ENCODE measurements at places on chromosomes 16 and 17.

DNA sequence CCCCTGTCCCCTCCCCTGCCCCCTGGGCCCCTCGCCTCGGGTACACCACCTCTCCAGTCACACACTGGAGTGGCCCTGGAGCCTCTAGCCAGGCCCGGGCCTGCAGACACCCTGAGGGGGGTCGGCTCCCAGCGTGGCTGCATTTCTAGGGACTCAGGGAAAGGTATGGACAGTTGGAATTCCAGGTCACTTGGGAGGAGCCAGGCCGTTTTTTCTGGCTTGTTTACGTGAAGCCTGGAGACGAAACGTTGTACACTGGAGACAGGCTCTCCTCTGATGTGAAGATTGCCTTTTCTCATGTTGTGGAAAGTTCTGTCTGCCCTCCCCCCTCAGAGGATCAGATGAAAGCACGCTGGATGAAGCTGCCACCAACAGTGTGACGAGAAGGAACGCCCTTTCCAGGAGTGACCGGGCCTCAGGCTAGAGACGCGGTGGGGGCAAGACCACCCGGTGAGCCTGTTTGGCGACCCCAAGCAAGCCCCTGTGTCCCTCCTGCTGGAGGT lies 4.0 kb upstream of the PPP1R27 start:
- DNase-seq = no peak

- no peak for DNase-seq
Measured at GRCh38 chr17:31425282-31426040, 34.0 kb downstream of the RAB11FIP4 start.

- peak; percentile 50 for DNase-seq
Measured at GRCh38 chr16:88479793-88480760, 27.0 kb downstream of the ZFPM1 start.

GRCh38 chr16:15950161-15950854 lies 892 bp downstream of the ABCC1 start:
- DNase-seq = peak; percentile 45

GRCh38 chr16:86270696-86271095 lies 239.6 kb upstream of the FOXF1 start:
- no peak for DNase-seq

DNA sequence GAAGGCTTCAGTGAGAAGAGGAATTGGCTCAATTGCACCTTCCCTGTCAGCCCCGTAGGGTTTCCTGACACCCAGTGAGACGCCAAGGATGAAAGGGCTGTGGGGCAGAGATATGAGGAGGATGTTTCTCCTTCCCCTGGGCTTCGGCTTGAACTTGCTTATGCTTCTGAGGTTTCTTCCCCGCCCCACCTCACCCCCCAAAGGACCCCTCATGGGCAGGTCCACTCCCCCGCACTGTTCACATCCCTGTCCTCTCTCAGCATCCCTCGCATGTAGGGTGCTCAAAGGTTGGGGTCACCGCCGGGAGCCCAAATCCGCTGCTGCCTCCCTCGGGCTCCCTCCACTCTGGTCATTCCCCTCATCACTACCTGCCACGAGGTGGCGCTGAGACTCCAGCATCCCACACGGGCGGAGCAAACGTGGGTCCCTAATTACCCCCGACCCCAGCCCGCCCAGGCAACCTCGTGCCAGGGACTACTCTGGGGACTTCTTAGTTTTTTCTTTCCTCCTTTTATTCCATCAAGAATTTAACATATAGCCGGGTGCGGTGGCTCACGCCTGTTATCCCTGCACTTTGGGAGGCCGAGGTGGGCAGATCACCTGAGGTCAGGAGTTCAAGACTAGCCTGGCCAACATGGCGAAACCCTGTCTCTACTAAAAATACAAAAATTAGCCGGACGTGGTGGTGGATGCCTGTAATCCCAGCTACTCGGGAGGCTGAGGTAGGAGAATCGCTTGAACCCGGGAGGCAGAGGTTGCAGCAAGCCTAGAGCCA lies 3.3 kb upstream of the TRARG1 start:
- DNase-seq = peak; percentile 76

DNA sequence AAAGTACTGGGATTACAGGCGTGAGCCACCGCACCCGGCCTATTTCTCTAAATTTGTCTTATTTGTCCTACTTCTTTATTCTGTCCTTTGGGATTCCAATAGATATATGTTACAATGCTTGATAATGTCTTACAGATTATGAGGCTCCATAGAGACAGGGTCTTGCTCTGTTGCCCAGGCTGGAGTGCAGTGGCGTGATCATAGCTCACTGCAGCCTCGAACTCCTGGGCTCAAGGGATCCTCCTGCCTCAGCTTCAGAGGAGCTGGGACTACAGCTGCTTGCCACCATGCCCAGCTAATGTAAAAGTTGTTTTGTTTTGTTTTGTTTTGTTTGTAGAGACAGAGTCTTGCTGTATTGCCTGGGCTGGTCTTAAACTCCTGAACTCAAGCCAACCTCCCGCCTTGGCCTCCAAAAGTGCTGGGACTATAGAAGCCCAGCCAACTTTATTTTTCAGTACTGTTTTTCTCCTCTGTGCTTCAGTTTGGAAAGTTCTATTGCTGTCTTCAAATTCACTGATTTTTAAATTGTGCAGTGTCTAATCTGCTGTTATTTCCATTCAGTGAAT lies 10.3 kb downstream of the ANKRD13B start:
- DNase-seq = no peak

DNA sequence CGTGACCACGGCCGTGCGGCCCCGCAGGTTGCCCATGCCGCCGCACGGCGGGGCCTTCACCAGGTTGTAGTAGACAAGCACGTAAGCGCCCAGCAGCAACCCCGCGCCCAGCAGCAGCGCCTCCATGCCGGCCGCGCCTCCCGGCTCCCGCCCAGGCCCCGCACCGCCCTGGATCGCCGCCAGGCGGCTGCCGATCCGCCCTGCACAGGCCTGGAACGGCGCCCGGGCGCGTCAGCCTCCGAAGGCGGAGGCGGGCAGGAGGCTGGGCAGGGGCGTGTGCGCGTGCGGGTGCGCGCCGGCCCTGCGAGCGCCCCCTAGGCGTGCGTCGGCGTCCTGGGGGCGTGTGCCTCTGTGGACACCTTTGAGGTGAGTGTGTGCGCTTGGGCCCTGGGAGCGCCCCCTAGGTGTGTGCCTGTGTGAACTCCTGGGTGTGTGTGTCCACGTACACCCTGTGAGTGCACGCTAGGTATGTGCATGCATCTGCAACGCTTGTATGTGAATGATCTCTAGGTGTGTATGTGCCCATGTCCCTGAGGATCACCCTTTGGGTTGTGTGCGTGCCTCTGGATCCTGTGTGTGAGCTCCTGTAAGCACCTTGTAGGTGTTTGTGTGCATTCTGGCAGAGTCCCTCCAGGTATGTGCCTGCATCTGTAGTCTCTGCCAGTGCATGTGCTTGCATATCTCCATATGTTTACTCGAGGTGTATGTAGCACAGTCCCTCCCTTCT lies at the start of gene DHRS13:
Gene DHRS13 (minus strand): TSS at position 261 of the 727 bp plus-strand sequence. CDS start 135 bp downstream, at position 126.
- peak; percentile 94 for DNase-seq

GRCh38 chr17:63317166-63317840 lies 128.8 kb downstream of the CYB561 start:
- DNase-seq = no peak

DNA sequence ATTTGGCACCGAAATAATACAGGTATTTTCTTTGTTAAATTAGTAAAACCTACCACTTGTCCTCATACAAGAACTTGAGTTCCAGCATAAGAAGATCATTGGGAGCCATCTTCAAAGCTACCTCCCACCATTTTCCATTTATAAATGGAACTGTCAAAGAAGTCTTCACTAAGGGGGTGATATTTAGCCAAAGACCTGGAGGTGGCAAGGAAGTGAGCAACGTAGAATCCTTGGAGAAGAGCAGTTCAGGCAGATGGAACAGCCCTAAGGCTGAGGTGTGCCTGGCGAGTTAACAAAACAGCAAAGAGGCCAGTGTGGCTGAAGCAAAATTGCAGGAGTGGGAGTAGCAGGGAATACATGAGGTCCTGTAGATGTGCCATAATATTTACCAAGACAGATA lies 1.8 kb downstream of the KCNJ16 start:
- no peak for DNase-seq

GRCh38 chr17:48231995-48232959 lies 124.7 kb downstream of the SNX11 start:
- no peak for DNase-seq

DNA sequence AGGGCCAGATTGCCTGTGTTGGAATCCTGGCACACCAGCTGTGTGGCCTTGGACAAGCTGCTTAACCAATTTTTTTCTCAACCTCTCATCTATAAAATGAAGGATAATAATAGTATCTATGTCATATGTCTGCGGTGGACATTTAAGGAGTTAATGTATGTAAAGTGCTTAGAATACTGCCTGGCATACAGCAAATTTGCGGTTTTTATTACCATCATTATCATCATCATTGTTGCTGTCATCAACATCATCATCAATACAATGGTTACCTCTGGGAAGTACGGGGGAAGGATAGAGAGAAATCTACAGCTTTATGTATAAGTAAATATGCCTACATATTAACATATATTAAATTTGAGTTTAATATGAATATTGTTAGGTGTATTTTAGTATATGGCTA lies 37.1 kb upstream of the COX10 start:
- DNase-seq = no peak

- DNase-seq = peak; percentile 28
Measured at GRCh38 chr17:58172369-58173071, 5.7 kb downstream of the OR4D2 start.

GRCh38 chr16:83356266-83356665 lies 451.5 kb upstream of the HSBP1 start:
- DNase-seq = no peak

GRCh38 chr16:50532576-50532975 lies 15.6 kb upstream of the NKD1 start:
- no peak for DNase-seq

DNA sequence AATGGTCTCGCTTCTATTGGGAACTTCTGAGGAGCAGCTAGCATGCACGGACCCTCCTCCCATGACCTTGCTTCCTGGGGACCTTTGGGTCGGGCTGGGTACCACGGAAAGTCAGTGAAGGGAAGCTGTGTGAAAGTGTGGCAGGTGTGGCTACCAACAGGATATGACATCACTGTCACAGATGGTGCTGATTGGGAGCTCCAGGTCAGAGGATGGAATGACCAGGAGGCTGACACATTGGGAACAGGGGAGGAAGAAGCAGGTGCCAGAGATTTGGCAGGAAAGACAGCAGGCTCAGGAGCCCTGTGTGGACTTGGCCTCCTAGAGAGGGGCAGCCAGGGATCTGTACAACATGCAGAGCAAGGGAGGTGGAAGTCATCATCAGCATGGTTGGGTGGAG lies 34.0 kb downstream of the CPNE2 start:
- DNase-seq = no peak

DNA sequence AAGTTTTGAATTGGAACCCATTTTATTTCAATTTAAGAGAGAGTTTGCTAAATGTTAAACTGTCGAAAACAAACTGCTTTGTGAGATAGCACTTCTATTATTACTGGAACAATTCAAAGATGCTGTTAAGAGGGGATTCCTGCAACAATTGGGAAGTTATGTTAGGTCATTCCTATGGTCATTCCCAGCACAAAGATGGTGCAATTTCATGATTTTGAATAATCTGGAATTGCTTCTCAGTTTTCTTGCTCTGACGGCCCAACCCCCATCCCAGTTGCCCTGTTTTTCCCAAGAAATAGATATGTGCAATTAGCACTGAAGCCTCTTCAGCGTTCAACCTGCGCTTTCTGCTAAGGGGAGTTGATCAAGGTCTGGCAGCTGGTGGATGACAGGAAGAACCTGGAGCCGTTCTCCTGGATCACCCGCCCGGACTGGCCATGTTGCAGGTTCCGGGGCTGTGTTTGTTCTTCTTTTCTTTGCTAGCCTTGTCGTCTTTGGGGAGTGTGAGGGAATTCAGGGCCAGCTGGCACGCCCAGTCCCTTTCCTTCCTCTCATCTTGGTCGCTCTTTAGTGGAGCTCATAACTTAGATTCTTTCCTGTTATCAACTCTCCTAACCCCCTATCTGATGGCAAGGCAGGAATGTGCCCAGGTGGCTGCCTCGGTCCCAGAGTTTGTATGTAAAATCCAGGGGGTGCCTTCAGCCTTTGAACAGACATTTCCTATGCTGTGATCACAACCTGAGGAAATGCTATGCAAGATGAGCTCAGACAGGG lies 29.0 kb upstream of the IRF8 start:
- no peak for DNase-seq

DNA sequence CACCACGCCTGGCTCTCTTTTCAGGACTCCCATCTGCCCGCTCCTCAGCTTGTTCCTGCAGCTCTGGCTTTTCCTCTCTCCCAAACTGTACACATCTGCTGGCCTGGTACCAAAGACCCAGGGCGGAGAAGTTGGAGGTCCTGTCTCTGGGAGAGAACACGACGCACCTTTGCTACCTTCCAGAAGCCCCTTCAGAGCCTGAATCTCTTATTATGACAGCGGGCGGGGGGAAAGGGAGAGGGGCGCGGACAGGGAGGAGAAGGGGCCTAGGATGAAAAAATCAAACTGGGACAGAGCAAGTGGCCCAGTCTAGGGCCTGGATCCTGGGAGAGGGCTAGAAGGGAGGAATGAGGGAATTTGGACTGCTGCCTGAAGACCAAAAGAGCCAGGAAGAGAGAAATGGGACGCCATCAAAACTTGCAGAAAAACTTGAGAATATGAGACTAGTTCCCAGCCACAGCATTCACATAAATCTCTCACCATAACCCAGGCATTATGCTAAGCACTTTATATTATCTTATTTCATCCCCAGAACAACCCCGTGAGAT lies 2.5 kb upstream of the PER1 start:
- DNase-seq = no peak

GRCh38 chr17:68346448-68346847 lies 55.2 kb downstream of the ARSG start:
- peak; percentile 56 for DNase-seq

- DNase-seq = no peak
Measured at GRCh38 chr16:28027055-28027454, 36.5 kb downstream of the GSG1L start.

DNA sequence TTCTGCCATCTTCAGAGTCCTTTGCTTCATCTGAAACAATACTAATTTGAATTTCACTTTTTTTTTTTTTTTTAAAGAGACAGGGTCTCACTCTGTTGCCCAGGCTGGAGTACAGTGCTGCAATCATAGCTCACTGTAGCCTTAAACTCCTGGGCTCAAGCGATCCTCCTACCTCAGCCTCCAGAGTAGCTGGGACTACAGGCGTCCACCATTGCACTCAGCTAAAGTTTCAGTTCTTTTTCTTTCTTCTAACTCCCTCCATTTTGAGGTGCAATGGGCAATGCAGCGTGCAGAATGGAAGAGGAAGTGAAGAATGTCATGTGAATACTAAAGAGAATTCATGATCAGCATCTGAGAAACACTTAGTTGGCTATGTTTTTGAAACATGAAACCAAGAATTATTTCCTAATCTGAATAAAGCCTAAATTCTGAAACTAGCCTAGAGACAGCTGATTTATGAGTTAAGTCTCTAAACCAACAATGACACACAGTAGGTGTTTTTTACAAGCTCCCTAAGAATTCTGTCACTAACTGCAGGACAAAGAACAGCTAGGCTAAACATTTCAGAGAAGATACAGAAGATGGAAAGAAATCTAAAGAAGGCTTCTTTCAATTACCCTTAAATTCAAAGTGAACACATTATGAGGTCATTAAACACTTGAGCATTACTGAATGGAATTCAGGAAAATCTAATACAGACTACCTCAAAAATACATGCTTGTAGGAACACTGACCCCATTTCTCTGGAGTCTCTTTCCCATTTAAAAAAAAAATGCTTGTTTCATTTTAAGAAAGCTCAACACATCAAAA lies 21.0 kb downstream of the SNN start:
- no peak for DNase-seq
